C1 segment of cervical spinal cord (tissue), 14 donors: ENCODE measurements at places on chromosomes 11 and 22.
A peak's percentile ranks its signal among the peaks of the same experiment; 100 is the strongest.

GRCh38 chr22:48724899-48725298 lies 1102.8 kb downstream of the BRD1 start:
- DNase-seq = no peak

- no peak for DNase-seq
Measured at GRCh38 chr11:86704710-86705109, 32.3 kb upstream of the ME3 start.

DNA sequence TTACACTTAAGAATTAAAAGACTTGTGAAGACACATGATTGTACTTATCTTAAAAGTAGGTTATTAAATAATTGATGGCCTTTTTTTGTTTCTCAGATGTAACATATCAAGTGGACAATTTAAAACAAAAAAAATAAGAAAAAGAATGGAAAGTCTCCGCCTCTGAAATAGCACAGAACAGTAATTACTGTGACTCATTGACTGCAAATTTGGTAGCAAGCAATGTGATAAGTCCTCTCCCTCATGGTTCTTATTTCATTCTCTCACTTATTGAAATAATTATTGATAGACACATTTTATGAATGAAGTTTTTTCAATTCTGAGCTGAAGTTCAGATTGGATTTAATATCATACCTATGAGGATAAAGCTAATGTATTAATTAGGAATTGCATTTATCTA lies 717.9 kb upstream of the LUZP2 start:
- no peak for DNase-seq

- no peak for DNase-seq
Measured at GRCh38 chr22:44292521-44292920, 20.2 kb downstream of the SHISAL1 start.

DNA sequence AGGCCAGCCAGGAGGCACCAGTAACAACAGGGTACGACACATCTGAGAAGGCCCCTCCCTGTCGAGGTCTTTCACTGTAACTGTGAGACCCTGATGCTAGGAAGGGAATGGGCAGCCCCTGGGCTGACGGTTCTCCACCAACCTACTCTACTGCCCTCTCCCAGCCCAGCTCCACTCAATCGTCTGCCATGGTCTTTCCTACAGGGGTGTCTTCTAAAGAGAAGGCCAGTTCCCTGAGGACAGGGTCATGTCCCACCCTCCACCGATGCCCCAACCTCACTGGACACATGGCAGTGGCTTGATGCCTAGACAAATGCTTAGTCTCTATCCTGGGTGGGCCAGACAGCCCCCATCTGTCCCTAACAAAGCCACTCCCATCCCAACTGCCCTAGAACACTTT lies 46.0 kb upstream of the SLC25A1 start:
- DNase-seq = no peak

DNA sequence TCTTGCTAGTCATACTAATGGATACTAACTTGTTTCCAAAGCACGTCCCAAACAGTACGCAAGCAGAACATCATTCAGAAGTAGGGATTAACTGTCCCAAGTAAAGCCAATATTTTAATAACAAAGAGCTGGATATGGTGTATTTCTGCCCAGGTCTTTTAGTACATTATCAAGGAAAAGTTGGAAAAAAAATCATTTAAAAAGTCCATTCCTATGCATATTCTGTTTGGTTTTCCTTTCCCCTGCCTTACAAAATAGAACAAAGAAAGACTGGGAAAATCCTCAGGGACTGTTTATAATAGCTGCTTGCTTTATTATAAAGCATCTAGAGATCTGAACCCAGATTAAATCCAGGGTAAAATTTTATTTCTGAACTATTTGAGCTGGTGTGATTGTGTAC lies 83.9 kb downstream of the UVRAG start:
- DNase-seq = no peak

GRCh38 chr11:69539416-69540117 lies 58.1 kb downstream of the LINC01488 start:
- peak; percentile 30 for DNase-seq

GRCh38 chr11:45087086-45087899 lies 59.1 kb upstream of the PRDM11 start:
- no peak for DNase-seq

GRCh38 chr22:30923168-30923900 lies 45.2 kb downstream of the MORC2 start:
- DNase-seq = no peak

- no peak for DNase-seq
Measured at GRCh38 chr11:43943931-43944751, 1.7 kb downstream of the C11orf96 start.

DNA sequence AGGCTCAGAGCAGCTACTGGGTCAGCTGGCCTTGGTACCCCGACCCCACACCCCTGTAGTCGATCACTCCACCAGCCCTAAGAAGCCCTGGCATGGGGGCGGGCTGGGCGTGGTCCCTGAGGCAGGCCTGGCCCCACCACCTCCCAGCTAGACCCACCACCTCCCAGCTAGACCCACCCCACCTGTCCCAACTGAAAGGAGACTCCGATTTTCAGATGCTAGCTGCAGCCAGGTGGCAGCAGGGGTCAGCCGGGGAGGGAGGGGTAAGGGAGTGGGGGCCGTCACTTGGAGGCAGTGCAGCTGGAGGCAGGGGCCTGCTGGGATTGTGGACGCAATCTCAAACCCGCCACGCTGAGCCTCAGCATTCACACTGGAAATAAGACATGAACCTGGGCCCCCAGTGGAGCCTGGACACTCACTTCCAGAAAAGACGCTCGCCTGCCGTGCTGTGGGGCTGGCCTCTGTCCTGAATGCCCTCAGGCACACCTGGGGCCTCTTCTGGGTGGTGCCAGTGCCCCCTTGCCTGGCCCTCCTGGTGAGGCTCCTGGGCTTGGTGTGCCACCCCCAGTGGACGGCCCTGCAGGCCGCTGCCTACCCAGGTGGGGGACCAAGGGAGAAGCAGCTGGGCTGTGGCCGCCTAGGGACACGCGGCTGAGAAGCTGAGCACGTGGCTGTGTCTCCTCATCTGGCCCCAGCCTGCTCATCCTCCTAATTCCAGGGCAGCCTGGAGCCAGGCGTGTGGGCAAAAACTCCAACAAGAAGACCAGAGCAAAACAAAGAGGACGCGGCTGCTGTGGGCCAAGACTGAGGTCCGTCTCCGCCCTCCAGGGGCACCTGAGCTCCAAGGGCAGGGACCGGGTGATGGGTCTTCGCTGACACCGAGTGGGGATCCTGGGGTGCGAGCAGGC lies 26.7 kb downstream of the OSBPL5 start:
- no peak for DNase-seq

- DNase-seq = peak; percentile 49
Measured at GRCh38 chr11:63919267-63920125, 2.5 kb upstream of the RCOR2 start.

GRCh38 chr11:18408558-18409291 lies 3.4 kb upstream of the LDHC start:
- no peak for DNase-seq

GRCh38 chr22:50309601-50309991 lies 2.1 kb upstream of the PLXNB2 start:
- no peak for DNase-seq

- no peak for DNase-seq
Measured at GRCh38 chr22:17754233-17754925, 19.9 kb downstream of the BID start.

DNA sequence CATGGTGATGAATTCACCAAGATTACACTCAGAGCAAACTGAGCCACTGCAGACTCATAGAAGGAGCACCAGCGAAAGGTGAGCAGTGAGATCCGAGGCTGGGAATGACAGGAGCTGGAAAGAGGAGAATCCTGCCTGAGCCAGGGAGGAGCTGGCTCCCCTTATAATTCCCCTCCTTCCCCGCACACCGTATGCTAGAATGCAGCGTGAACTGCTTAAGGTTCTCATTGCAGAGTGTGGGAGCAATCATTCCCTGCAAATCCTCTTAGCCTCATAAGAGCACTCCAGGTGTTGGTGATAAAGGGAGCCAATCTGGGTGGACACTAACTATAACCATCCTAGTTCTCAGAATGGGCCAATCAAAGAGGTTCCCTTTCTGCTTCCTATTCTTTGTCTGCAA lies 127.6 kb upstream of the TEAD1 start:
- no peak for DNase-seq

DNA sequence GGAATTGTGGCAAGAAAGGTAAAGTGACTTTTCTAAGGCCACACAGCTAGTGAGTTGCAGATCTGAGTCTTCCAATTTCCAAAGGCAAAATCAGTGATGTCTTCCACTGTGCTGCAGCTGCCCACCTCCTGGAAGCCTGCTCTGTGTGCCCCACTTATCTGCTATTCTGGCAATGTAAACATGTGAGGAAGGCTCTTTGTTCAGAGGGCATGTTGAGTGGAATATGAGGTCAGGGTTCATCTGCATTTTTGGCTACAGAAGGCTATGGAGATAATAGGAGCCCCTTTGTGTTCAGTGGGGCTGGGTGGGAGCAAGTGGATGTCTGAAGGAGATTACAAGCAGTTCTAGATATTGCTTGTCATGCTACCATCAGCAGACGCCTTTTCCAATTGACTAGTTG lies 396.2 kb downstream of the BUD13 start:
- no peak for DNase-seq

DNA sequence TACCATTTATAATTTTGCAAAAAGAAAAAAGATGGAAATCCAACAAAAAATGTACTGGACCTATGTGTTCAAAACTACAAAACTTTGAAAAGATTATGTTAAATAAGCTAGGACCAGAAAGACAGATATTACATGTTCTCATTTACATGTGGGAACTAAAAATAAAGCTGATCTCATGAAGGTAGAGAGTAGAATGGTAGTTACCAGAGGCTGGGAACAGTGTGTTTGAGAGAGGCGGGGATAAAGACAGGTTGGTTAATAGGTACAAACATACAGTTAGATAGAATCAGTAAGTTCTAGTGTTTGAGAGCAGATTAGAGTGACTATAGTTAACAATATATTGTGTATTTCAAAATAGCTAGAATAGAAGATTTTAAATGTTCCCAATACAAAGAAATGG lies 71.6 kb downstream of the USP47 start:
- no peak for DNase-seq

GRCh38 chr11:132686886-132687285 lies 845.4 kb downstream of the OPCML start:
- no peak for DNase-seq

GRCh38 chr11:122852074-122852795 lies 13.9 kb downstream of the CRTAM start:
- no peak for DNase-seq

DNA sequence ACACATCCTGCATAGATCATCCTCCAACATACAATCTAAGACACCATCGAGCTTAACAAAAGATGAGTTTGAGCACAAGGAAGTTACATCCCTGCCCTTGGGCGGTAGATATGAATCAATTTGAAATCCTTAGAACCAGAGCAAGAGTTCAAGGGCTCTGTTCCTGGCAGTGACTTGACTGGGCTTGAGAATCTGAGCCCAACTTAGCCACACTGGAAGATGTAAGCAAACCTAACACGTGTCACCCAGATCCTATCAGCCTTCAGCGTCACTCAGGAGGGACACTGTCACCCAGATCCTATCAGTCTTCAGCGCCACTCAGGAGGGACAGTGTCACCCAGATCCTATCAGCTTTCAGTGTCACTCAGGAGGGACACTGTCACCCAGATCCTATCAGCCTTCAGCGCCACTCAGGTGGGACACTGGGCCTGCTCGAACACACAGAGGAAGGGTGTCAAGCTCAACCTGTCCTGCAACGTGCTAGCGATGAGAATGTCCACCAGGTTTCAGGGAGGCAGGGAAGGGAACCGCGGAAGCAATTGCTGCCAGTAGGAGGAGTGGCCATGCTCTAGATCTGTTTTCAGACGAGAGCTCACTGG lies 32.8 kb upstream of the CTSD start:
- no peak for DNase-seq

DNA sequence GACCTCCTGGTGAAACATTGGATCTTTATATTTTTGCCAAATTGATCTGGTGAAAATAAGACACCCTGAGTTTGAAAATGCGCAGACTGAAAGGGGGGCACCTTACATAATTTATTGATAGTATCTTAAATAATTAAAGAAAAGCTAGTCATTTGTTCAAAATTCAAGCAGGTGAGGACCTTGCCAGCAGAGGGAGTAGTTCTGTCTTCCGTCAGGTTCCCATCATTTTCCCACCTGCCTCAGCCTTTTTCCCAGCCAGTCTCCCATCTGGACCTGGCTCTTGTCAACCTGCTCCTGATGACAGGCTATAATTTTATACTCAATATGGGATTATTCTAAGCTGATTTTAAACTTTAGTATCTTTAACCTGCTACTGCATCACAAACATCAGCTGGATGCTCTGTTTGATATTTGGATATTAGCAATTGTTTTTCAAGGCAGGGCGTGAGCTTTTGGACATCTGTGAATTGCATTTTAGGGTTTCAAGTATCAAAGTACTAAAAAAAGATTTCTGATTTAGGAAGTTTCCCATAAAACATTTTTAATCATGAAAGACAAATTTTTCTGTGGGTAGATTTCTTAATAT lies 132.0 kb downstream of the ELP4 start:
- DNase-seq = no peak

GRCh38 chr11:132289590-132290256 lies 919.3 kb downstream of the NTM start:
- no peak for DNase-seq

DNA sequence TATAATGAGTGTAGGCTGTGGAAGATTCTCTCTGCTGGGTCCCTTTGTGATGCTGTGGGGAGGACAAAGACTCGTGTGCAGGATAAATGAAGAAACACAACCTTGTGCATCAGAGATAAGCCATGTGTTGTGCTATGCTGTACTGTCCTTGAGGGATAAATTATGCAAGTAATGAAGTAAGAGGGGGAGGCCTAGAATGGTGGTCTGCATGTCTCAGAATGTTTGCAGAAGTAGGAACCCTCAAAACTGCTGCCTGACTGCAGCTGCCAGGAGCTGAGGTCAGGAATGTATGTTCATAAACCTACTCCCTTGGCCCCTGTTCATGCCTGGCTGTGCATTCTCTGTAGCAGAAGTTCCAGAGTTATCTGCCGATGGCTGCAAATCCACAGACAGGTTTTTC lies 4.6 kb upstream of the SMCO4 start:
- no peak for DNase-seq

GRCh38 chr11:95699631-95700470 lies 89.7 kb downstream of the FAM76B start:
- no peak for DNase-seq

DNA sequence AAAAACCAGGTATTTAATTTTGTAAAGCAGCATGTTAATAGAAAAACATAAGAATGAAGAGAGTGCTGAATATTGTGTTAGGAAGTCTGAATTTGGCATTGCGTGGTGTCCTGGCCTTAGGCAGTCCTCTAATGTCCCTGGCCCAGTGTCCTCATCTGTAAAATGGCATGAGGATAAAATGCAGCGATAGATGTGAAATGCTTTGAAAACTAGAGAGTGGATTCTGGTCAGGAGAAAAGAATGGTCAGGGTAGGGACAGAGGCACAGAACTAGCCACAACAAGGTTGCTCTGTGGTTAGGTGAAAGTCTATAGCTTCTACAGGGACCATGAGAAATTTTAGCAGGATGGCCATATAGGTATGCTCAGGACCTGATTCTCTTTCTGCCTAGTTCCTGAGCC lies 18.9 kb downstream of the RNF185 start:
- DNase-seq = no peak

- DNase-seq = no peak
Measured at GRCh38 chr22:45584121-45584570, 81.5 kb downstream of the FBLN1 start.
